Activated CD4-positive, CD25-positive, alpha-beta regulatory T cell treated with anti-CD3 and anti-CD28 coated beads, Interleukin-2, amount 50 U/mL, for 72 hours (primary cell): ENCODE measurements at places on chromosomes 5 and 9.

DNA sequence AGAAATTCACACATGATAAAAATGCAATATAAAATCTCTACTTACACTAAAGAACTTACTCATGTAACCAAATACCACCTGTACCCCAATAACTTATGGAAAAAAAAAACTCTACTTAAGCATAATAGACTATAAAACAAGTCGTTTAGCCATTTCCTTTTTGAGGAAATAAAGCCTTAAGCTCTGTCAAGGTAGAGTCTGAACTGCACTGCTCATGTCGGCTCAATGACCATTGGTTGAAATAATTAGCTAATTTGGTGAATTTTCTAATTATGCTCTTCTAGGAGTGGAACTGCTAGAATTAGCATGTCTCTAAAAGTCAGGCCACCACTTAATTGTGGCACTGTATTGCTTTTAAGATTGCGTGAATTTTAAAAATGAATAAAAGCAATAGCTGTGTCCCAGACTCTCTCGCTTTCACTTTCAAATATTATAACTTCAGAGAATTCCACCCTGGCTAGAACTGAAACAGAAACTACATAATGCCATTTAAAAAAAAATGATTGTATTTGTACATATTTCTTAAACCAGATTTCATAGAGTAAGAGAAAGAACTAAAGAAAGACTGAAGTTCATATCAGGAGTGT lies 113.0 kb upstream of the PCA3 start:
- DNase-seq: no peak

DNA sequence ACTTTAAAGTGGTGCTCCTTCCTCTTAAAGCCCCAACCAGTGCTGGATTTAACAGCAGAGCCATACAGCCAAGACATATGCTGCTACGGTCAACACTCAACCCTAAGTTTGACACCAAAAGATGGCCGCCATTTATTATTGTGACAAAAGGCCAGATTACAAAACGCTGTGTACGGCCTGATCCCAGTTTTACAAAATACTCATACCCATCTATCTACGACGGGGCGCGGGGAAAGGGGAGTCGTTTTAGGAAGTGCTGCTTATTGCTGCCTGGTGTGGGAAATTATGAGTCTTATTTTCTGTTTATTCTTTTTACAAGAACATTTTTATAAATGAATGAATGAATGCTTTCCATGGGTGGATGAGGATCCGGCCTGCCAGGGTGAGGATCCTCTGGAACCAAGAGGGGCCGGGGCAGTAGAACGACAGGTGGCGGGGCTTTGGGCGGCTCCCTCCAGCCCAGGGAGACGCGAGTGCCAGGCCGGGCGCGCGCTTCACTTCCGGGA lies 457 bp upstream of the IDNK start:
- no peak for DNase-seq

DNA sequence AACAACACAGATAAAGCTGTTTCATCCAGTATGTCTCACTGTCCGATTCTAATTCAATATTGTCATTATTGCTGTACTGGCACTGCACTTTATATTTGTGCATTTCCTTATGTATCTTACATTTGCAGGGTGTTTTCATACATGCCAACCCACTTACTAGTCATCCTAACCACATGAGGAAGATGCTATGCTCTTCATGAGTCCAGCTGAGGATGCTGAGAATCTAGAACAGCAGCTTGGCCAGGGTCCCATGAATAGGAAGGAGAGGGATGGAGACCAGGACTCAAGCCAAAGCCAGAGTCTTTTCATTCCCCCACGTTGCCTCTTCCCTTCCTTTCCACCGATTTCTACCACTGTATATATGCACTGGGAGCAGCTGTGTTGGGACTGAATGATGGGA lies 292.8 kb upstream of the KLF4 start:
- no peak for DNase-seq

DNA sequence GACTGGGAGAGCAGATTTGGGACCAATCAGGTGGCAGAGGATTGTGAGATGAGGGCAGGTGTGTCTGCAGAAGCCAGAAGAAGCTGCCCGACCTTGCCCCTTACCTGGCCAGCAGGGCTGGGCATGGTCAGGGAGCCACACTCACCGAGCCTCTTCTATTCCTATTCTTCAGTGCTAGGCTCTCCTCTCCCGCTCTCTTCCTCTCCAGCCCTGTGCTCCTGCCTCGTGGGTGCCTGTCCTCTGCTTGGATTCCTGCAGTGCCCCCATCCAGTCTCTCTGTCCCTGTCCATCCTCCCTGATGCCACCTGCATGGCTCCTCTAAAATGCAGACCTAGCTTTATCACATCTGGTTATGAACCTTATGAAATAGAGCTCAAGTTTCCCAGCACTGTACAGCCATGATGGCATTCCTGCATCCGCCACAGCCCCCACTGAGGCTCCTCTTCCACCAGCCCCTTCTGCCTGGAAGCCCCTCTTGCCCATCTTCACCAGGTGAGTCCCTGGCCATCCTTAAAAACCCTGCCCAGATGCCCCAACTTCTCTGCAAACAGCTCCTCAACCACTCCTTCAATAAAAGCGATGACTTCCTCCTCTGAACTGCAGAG lies 8.2 kb downstream of the UBE2QL1 start:
- DNase-seq: no peak

- no peak for DNase-seq
Observed at GRCh38 chr9:108441726-108442125, 414.1 kb downstream of the ACTL7B start.

GRCh38 chr9:123426406-123426805 lies 70.4 kb downstream of the CRB2 start:
- no peak for DNase-seq

- no peak for DNase-seq
Observed at GRCh38 chr5:121982893-121983285, 21.1 kb downstream of the SRFBP1 start.

- no peak for DNase-seq
Observed at GRCh38 chr5:40436535-40437237, 243.0 kb upstream of the PTGER4 start.

DNA sequence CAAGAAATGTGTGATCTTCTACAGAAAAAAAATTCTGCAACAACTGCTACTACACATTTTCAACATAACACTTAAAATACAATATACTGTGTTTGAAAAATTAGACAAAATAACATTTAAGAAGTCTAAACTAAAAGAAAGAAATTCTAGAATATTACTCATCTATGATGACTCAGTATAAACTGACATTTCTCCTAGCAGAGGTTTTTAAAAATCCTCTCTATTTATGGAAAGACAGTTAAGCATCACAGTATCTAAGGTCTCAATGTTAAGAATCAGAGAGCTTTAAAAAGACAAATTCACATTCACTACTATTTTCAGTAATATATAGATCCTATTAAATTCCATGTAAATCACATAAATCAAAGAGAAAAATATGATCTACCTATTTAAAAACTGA lies 61.3 kb downstream of the NR2F1-AS1 start:
- DNase-seq: no peak

DNA sequence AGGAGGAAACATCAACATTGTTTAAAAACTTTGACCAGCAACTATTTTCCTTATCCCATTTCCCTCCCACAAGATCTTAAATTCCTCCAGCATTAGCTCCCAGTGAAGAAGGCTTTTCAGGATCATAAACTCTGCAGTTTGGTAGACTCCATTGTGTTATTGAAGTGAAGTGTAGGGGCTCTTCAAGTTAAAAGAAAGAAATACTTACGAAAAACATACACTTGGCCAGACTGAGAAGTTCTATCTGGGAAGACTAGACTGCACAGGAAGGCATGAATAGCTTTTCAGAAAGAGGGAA lies 22.3 kb downstream of the LIFR start:
- no peak for DNase-seq

- peak; percentile 82 for DNase-seq
Observed at GRCh38 chr5:50667653-50668595, 1.5 kb downstream of the PARP8 start.

DNA sequence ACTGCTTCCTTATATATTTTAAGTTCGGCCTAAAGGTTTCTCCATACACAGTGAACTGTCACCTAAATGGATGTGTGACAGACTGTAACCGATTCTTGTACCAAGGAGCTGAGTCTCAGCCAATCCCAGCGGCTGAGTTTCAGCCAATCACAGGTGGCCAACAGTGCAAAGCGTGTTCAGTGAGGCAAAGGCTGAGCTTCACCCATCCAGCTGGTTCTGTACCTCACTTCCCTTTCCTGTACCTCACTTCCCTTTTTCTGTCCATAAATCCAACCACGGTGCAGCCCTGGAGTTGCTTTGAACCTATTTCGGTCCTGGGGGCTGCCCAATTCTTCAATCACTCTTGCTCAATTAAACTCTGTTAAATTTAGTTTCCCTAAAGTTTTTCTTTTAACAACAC lies 15.7 kb upstream of the TBC1D9B start:
- DNase-seq: no peak

- DNase-seq: no peak
Observed at GRCh38 chr5:150377964-150378694, 20.6 kb downstream of the TCOF1 start.

GRCh38 chr5:33074548-33074947 lies 363.4 kb downstream of the NPR3 start:
- no peak for DNase-seq

- DNase-seq: no peak
Observed at GRCh38 chr9:116959809-116960208, 272.7 kb downstream of the TRIM32 start.

GRCh38 chr9:5838884-5839571 lies 6.1 kb upstream of the ERMP1 start:
- DNase-seq: no peak

GRCh38 chr5:139647506-139648204 lies 494 bp upstream of the CXXC5 start:
- no peak for DNase-seq

DNA sequence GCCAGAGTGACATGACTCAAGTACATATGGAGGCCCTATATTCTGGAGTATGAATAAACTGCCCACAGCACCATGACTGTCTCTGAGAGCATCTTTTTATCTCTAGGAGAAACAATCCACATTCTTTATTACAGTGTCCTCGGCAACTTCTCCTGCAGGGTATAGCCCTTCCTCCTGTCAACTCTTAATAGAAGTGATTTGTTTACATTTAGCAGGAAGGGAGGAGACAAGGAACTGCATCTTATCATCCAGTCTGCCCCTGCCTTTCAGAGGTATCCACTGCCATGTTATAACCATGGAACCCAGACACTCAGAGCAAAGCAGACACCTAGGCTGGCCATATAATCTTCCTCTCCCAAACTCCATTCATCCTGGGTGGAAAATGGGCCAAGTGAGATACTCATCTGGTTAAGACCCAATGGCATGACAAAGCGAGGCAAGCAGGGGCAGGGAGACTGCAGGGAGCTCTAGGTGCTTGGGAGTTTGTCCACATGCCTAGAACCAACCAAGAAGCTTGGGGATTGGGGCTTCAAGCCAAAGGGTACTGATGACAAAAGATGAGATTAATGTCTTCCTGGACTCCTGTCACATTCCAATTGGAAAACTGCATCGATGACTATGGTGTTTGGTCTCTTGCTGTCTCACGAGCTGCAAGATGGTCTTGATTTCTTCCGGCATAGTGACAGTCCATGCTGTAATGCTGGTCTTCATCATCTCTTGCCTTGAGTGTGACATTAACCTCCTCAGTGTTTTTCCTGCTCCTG lies 620.5 kb upstream of the KLF4 start:
- DNase-seq: no peak

DNA sequence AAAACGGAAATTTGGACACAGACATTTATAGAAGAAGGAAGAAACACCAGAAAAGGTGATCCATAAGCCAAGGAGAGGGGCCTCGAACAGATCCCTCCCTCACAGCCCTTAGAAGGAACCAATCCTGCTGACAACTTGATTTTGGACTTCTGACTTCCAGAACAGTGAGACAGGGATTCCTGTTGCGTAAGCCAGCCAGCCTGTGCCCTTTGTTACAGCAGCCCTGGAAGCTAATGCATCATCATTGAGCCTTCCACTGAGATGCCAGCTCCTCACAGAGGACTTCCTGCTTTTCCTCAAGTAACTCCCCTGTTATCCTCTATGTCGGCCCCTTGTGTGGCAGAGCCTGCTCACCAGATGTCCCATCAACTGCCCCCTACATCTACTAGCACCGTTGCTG lies 94.1 kb downstream of the JMY start:
- no peak for DNase-seq

DNA sequence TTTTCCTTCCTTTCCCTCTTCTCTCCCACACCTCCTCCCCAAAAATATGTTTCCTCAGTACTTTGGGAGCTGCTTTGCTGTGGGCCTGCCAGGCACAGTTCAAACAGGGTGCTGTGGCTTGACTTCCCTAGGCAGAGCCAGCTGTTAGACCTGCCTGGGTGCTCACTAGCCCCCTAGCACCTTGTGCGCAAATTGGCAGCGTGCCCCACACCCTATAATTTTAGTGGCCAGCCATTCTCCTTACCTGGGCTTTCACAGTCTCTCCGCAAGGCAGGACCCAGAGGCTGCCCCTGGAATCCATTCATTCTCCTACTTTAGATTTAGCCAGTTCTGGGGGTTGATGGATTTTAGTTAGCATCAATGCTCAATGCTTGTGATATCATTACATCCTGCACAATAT lies 72.3 kb downstream of the ANGPTL2 start:
- no peak for DNase-seq

- no peak for DNase-seq
Observed at GRCh38 chr5:116848954-116849581, 274.4 kb upstream of the SEMA6A start.

DNA sequence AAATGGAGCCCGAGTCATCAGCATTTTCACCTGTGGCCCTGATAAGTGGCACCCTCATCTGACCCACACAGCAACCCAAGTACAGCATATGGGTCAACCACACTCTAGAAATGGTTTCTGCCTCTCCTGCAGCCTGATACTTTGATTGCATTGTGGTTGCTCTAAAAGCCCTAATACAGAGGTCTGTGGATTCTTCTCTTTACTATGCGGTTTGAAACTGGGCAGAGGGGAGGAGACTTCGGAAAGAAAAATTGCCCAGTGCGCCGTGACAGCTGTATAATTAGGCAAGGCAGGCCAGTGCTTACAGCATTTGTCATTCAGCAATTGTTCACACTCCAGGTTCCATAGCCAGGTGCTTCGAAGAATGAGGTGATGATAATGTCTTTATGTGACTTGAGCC lies 361.0 kb downstream of the NFIB start:
- DNase-seq: no peak

DNA sequence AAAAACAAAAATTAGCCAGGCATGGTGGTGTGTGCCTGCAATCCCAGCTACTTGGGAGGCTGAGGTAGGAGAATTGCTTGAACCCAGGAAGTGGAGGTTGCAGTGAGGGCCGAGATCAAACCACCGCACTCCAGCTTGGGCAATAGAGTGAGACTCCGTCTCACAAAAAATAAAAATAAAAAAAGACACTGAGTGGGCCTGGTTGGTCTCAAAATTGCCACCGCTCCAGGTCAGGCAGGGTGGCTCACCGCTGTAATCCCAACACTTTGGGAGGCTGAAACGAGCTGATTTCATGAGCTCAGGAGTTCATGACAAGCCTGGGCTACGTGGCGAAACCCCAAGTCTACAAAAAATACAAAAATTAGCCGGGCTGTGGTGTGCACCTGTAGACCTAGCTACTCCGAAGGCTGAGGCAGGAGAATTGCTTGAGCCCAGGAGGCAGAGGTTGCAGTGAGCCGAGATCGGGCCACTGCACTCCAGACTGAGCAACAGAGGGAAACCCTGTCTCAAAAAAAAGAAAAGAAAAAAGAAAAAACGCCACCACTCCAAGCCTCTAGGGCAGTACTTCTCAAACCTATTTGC lies 1.8 kb downstream of the STK10 start:
- no peak for DNase-seq
